ENCODE measurements at places on chromosomes 2 and 18.

- DNase-seq: no peak
Observed at GRCh38 chr2:101781326-101781725, 83.8 kb downstream of the MAP4K4 start.

GRCh38 chr2:201441409-201441808, 9.8 kb downstream of the TRAK2 start:
- no peak for DNase-seq

DNA sequence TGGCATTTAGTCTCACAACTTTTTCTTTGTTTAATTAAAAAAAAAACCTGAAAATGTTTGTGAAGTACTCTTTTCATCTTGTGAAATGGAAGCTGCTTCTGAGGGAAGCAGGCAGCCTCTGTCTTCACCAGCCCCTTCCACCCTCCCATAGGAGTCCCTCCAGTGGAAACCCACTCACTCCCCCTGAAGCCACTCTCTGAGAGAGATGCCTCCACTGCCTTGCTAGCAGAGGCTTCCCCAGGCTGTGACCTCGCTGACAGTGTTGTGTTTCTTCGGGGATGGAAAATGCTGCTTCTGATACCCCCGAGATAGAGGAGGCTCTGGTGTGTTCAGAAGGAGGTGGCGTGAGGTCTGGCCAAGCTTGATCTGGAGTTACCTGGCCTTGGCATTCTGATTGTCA, 59.9 kb downstream of the SH3RF3 start:
- DNase-seq: no peak

GRCh38 chr2:195572895-195573683, 83.9 kb upstream of the SLC39A10 start:
- no peak for DNase-seq

DNA sequence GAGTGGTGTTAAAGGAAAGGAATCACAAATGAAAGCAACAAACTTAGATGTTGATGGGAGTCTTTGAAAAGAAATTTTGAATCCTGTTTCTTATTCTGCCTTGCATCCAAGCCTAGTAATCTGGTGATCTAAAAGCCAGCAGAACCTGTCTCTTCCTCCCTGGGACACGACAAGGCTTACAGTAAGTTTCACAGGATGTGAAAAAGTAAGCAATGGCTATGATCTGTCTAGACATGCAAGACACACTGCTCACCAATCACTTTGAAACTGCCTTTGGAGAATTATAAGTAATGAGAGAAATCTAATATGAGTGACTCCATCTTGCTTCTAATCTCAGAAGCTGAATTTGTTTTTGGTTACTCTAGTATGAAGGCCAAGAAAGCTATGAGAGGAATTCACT, 103.7 kb downstream of the KCNH7 start:
- DNase-seq: no peak

- no peak for DNase-seq
Observed at GRCh38 chr2:216155954-216156353, 46.8 kb downstream of the XRCC5 start.

- DNase-seq: no peak
Observed at GRCh38 chr2:160241251-160242137, 41.4 kb upstream of the ITGB6 start.

- DNase-seq: no peak
Observed at GRCh38 chr2:201768918-201769317, 11.8 kb downstream of the ALS2 start.

- DNase-seq: no peak
Observed at GRCh38 chr2:55019526-55020258, 30.6 kb downstream of the RTN4 start.

GRCh38 chr2:144162652-144163051, 357.3 kb downstream of the ZEB2 start:
- no peak for DNase-seq
